ENCODE measurements at places on chromosomes 3 and 15.

DNA sequence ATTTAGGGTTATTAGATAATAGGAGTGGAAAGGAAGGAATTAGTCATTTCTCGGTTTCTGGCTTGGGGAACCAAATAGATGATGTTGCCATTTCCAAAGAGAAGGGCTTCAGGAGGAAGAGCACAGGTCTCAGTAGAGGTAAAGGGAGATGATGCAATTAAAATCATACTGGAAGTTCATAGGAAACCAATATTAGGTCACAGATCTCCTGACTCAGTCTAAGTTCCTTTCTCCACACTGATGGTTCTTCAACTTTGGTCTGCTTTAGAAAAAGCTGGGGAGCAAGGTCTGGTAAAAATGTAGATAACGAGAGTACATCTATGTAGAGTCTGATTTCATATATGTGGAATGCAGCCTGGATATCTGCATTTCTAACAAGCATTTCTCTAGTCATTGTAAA, 130.9 kb downstream of the POLQ start:
- no peak for DNase-seq

DNA sequence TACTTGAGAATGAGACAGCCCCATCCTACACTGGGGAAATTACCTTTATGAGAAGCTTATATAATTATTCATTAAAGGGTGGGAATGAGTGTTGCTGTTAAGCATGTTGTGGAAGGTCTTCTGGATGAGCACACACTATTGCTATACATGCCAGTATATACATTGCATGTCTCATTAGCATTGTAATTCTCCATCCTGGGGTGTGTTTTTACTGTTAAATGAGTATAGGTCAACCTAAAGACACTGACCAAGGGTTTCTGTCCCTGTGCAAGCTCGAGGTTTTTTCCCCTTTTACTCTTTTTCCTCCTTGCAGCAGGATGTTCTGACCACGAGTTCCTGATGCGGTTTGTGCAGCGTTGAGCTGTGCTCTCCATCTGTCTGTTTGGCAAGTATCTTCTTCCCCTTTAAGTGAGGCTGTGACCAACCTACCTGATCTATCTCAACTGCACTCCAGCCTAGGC, 7.2 kb upstream of the IVD start:
- no peak for DNase-seq

DNA sequence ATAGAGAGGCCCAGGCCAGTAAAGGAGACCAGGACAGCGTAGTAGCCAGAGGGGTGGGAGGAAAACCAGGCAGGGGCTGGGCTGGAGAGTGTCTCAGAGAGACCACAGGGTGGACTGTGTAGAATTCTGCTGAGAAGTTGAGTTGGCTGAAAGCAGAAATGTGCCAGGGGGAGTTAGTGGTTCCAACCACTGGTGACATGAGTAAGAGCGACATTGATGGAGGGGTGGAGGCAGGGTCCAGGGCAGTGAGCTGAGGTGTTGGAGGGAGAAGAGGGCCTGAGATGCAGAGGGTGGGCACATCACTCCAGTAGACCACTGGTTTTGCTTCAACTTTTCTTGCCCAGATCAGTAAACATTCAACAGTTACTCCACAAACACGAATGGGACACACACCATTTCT, 106.5 kb downstream of the ASB7 start:
- no peak for DNase-seq

DNA sequence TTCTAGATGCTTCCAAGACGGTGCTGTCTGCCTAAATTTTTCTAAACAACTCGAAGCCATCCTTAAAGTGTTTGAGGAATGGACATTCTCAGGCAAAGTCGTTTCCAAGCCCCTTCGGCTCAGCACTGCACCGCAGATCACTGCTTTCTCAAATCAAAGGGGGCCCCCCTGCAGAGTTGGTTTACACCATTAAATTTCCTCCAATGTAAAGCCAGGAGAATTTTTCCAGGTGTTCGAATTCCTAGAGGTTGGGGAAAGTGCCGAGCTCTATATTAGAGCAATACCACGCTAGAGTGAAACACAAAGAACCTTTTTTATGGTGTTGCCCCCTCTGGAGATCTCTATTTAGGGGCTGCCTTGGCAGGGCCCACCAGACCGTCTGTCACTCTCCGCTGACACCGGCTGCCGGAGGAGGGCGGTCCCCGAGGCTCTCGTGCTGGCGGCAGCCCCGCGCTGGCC, 277.9 kb upstream of the NR2F2 start:
- no peak for DNase-seq

DNA sequence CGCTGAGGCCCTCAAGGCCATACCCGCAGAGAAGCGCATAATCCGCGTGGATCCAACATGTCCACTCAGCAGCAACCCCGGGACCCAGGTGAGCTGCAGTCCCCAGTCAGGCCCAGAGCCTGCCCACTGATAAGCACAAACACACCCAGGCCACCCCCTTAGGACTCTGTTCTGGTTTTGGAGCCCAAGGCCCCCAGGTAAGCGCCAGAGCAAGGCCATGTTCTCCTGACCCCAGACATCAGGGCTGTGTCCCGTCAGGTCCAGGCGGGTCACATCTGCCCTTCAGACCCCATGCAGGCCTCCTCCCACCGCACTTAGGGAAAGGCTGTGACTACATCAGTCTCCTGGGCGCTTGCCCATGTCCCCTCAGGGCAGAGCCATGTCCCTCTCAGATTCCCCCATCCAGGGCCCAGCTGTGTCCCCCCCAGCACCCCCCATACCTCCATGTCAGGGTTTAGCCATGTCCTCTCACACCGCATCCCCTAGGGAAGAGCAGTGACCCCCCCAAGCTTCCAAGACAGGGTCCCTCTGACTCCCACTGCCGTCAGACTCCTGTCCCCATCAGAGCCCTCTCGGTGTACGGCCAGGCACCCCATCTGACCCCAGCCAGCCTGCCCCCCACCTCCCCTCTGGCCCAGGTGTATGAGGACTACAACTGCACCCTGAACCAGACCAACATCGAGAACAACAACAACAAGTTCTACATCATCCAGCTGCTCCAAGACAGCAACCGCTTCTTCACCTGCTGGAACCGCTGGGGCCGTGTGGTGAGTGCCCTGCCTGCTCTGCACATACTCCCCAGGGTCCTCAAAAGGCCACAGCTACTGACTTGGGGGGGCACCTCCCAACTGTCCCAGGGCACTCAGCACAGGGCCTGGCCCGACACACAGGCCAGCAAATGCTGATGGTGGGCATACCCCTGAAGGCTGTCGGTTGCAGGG, 1.6 kb downstream of the PARP3 start:
- no peak for DNase-seq

DNA sequence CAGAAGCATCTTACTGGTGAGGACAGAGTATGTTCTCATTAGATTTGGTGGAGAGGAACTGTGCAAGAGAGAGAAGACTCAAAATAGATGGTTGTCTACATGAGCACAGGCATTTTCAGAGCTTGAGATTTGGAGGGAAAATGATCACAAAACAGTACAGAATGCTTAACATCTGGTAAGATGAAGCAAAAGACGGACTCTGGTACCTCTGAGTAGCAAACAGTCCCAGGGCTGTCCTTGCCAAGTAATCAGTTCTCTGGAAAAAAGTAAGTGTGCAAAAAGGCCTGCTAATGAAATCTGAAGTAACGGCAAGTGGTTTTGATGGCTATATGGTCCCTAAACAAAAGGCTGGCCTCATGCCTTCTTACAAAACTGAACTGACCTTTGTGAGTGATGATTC, 414.2 kb downstream of the CNTN4 start:
- no peak for DNase-seq

GRCh38 chr3:172289583-172289982, 158.7 kb downstream of the GHSR start:
- DNase-seq = no peak
